Activated gamma-delta T cell treated with Interleukin-2 at 50 U/mL for 16 hours (primary cell): ENCODE measurements at places on chromosomes 3 and 15.
A peak's percentile ranks its signal among the peaks of the same experiment; 100 is the strongest.

DNA sequence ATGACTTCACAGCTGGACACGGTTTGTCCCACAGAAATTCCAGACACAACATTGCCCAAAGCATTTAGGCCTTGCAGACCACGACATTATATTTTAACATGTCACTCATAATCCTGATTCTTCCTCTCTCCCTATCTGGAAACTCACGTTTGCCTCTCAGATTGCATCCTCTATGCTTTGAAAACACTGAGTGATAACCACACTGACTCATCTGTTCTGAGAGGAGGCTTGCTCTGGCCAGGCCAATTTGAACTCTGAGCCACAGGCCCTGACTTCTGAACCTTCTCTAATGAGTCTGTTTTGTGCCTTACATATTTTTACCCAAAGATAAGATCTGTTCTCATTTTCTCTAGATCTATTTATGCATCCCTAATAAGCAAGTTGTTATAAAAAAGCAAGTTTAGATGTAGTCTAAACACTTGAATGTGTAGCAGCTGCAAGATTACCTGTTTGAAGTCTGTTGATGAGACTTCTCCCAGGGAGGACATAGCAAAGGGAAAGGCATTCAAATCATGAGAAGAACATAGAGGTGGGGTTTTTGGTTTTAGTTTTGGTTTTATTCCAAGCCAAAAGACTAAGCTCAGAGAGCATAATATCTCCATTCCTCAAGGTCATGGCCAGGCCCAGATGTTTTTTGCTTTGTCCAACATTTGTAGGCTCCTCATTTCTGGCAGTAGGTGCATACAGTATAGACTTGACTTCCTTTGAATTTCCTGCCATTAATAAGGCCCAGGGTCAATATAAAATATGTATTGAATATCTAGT lies 234.4 kb upstream of the LRTM1 start:
- no peak for DNase-seq

DNA sequence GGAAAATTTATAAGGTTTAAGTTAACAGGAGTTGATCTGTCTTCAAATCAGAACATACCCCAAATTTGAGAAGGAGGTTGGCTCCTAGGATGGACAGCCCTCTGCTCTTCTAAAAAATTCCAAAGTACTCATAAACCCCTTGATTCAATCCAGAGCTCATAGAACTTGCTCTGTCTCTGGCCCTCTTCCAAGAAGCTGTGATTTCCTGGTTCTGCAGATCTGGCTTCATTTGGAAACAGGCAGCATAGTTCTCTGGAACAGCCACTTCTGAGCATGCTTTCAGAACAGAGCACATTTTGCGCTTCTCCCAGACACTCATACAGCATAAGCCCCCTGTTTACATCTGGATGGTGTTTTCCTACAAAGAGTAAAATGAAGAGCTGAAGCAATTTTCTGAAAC lies 96.7 kb downstream of the KBTBD8 start:
- no peak for DNase-seq

DNA sequence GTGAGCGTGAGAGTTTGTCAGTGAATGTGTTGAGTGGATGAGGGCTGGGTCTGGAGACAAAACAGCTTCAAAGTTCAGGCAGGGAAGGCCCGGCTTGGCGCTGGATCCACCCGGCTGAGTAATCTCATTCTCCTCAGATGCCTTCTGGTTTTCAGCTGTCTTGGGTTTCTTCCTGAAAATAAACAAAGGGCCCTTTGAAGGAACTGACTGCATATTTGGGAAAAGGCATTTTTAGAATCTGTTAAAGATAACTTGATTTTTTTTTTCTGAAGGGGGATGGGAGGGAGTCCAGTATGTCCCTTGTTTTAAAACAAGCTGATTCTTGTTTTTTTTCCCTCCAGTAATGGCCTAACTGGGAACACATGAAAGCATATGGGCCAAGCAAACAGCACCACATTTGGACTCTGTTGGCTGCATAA lies 86.4 kb downstream of the TIGIT start:
- no peak for DNase-seq

GRCh38 chr3:166209701-166210100 lies 372.5 kb upstream of the BCHE start:
- DNase-seq = no peak

- no peak for DNase-seq
Measured at GRCh38 chr3:126960604-126960995, 22.3 kb upstream of the PLXNA1 start.

DNA sequence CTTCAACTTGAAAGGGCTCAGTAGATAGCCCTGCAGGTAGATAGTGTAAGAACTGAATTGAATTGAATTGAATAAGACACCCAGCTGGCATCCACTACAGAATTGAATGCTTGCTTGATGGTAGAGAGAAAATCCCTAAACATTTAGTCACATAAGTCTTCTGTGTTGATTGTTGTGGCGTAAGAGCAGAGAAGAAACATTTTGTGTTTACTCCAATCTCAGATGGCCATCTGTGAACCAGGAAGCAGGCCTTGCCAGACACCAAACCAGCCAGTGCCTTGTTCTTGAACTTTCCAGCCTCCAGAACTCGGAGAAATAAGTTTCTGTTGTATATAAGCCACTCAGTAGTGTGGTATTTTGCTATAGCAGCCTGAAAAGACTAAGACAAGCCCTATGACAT lies 43.6 kb downstream of the SST start:
- DNase-seq = no peak

DNA sequence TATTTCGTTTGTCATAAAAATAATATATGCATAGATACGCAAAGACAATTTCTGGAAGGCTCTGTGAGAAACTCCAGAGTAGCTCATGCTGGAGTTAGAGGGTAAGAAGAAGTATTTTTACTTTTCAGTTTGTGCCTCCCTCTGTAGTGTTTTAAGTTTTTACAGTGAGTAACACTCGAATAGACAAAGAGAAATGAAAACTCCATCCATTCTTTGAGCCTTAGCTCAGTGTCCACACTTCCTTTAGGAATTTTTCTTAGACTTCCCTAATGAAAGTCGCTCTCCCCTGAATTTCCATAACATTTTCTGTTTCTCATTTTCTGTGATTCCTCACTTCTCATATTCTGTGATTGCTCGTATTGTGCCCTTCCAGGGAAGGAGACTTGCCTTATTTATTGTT lies 2.1 kb downstream of the BLOC1S6 start:
- DNase-seq = no peak

DNA sequence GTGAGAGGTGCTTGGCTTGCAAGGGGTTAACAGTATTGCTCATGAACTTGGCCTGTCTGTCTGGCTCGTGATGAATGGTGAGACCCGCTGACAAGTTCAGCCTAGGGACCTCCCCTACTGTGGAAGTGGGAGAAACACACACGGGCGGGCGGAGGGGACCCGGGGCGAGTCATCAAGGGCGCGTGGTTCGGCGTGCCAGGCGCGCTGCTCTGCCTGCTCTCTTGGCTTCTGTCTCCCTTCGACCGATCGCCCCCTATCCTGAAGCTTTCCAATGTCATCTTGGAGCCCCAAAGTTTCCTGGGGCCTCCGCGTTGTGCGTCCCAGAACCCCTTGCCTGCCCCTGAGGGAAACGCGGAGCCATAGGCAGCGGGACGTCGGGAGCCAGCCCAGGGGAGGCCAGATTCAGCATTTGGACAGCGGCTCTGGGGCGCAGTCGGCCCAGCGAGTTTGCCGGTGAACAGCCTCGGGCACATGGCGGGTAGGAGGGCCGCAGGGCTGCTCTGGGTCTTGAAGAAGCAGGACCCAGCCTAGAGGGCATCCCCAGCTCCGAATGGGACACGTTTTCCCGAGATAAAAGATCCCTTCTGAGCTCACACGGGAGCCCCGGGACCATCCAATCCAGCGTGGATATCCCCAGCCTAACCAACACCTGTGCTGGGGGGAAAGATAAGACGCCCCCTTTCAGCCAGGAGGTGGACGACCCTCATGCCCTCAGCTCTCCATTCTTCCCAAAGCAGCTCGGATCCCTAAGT lies 27.0 kb upstream of the POLG start:
- peak; percentile 60 for DNase-seq

GRCh38 chr15:97077975-97078374 lies 747.5 kb downstream of the NR2F2 start:
- DNase-seq = no peak

GRCh38 chr15:78047761-78048627 lies 29.5 kb downstream of the TBC1D2B start:
- peak; percentile 40 for DNase-seq

DNA sequence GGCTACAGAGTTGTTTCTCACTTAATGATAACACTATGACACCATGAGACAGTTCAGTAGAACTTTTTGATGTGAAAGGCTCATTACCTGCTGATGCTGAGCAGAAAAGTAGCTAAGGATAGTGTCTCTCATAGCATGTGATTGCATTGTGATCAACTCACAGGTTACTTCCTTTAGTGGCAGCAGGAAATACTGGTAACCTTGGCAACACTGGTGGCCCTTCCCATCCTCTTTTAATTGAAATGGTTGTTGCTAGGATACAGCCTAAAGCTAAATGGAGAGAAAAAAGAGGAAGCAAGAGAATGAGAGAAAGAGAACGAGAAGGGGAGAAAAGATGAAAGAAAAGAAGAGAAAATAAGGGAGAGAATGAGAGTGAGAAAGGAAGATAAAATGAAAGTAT lies 204.7 kb upstream of the GAP43 start:
- no peak for DNase-seq

GRCh38 chr3:58487140-58487886 lies 4.6 kb upstream of the KCTD6 start:
- DNase-seq = no peak

GRCh38 chr3:154113609-154114008 lies 7.6 kb upstream of the ARHGEF26 start:
- DNase-seq = no peak

DNA sequence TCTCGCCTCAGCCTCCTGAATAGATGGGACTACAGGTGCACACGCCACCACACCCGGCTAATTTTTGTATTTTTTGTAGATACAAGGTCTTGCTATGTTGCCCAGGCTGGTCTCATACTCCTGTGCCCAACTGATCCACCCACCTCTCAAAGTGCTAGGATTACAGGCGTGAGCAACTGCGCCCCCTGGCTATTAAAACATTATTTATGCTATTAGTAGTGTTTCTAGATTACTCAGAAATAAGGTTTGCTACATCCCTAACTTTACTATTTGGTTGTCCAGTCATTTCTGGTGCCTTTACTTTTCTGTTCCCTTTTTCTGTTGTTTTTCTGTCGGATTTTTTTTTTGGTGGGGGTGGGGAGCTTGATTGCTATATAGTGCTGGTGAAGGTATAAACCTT lies 393.6 kb upstream of the TPM1 start:
- DNase-seq = no peak

- no peak for DNase-seq
Measured at GRCh38 chr15:83200162-83200561, 7.5 kb downstream of the HDGFL3 start.

DNA sequence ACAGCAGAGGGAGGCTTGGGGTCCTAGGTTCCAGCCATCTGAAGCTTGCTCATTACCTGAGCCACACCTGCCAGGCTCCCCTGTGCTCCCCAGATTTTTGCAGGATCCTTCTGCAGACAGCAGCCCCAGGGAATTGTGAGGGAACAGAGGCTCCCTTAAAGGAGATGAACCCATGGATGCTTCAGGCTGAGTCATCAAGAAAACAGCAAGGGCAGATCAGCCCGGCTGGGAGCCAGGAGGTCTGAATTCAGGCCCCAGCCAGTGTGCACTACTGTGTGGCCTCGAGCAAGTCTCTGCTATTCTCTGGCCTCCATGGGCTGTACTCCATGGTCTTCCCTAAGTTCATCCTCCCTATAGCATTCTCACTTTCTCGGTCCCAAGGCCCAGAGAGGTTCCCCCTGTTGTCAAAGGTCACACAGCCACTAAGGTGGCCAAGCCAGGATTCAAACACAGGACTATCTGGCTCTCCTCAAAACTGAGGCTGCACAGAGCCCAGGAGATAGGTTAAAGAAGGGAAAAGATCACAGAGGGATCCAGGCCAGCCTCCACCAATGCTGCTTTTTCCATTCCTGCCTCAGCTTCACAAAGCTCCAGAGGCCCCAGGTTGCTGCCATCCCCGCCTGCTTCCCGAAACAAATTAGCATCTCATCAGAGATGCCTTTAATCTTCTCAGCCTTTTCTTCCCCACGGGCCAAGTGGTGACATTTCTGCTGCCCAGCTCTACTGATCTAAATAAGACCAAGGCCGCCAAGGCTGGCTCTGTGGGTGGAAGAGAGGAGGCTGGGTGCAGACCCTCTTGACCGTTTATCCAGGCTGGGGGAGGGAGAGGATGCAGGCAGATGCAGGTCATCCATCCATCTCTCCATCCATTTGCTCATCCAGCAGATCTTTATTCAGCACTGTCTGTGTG lies 21.2 kb upstream of the GRIP2 start:
- no peak for DNase-seq

DNA sequence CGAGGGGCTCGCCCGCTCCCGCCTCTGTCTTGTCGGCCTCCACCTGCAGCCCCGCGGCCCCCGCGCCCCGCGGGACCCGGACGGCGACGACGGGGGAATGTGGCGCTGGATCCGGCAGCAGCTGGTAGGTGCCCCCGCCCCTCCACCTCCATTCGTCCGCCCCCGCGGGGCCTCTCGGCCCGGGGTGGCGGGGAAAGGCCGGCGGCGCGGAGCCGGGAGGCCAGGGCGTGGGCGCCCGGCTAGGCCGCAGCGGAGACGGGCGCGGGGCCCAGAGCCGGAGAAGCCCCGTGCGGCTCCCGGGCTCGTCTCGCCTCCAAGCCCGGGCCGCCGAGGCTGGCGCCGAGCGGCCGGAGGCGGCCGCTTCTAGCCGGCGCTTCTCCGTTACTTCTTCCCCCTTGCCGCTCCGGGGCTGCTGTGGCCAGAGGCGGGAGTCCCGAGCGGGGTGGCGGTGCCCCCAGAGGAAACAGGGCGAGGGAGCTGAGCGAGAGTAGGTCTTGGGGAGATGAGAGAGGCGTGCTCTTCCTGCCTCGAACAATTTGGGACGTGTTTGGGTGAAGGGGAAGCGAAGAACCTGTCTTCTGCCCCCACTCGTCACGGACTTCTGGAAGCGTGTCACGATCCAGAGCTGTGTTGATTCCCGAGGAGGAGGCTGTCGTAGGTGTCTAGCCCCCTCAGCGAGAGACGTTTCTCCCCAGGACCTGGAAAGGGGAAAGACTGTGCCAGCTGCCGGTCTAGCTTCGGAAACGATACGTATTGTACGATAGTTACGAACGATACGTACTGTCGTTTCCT lies 555 bp downstream of the ATP11B start:
- peak; percentile 29 for DNase-seq

- no peak for DNase-seq
Measured at GRCh38 chr3:5348229-5348902, 160.9 kb downstream of the EDEM1 start.

GRCh38 chr15:42533246-42533645 lies 15.3 kb downstream of the LRRC57 start:
- DNase-seq = no peak

GRCh38 chr15:69125236-69125635 lies 35.2 kb upstream of the GLCE start:
- no peak for DNase-seq

DNA sequence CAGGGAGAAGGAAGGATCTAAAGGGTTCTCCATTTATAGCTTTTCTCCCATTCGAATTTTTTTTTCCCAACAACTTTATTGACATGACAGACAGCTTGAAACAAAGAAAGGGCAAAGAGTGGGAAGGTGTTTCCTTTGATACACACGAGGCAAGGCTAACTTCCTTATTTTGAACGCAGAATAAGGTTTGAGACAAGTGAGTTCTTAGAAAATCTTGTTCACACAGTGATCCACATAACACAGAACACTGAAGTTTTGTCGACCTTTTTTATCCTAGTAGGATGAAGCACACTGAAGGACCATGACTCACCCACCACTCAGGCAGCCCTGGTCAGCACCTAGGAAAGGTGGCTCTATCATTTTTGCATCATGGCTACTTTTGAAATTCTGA lies 425.8 kb upstream of the MDFIC2 start:
- no peak for DNase-seq
